ENCODE measurements at places on chromosomes 2 and 18.
A peak's percentile ranks its signal among the peaks of the same experiment; 100 is the strongest.

DNA sequence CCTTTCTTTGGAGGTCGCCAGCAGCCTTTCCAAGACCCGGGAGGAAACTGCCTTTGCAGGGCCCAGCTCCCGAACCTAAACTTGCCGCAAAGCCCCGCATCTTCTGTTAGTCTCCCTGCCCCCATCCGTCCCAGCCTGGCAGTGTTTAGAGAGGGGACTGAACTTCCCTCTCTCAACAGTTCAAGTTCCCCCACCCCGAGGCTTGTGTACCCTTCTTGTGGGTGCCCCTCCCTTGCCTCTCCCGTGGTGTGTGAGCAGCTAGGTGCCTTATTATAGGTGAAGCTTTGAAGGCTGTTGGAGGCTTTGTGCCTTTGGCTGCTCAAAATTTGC is 1.4 kb downstream of the LBH start:
- no peak for DNase-seq

GRCh38 chr2:155583674-155584195 is 748.8 kb downstream of the NR4A2 start:
- DNase-seq = no peak

DNA sequence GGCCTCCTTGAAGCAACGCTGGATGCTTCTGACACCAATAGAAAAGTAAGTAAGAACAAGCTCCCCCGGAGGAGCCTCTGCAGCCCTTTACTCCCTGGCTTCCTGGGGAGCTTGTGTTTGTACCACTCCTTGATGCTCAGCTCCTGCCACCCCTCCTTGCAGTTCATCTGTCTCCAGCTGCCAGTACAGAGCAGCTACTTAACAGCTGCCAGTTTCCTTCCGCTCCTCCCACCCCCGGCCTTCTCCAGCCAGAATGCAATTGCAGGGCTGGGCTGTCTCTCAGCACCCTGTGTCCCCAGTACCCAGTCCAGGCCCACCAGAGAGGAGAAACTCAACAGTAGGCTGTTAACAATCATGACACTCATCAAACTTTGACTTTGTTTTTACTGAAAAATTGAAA is 109.4 kb downstream of the AOX1 start:
- peak; percentile 40 for DNase-seq

- no peak for DNase-seq
Measured at GRCh38 chr2:108167699-108168098, 72.1 kb upstream of the SULT1C3 start.

DNA sequence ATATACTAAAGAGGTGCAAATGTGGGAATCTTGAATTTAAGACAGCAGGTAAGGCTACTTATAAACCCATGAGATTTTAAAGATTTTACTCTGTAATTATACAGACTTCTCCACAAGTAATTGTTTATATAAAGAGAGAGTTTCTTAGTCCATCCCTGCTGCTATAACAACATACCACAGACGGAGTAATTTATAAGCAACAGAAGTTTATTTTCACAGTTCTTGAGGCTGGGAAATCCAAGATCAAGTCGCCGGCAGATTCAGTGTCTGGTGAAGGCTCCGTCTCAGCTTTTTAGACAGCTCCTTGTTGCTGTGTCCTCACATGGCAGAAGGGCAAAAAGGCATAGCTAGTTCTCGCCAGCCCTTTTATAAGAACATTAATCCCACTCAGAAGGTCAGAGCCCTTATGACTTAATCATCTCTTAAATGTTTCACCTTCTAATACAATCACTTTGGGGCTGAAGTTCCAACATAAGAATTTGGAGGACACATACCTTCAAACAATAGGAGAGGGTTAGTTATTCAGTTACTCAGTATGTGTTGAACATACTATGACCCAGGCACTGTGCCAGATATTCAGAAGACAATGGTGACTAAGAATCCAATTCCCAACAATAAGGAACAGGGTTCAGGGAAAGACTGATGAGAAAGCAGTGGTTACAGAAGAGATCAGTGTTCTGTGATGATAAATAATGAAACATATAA is 466.0 kb downstream of the RIT2 start:
- no peak for DNase-seq

GRCh38 chr2:112699984-112700667 is 20.7 kb upstream of the NT5DC4 start:
- DNase-seq = no peak

GRCh38 chr2:239602290-239603282 is 201.8 kb upstream of the HDAC4 start:
- DNase-seq = no peak

- no peak for DNase-seq
Measured at GRCh38 chr2:763766-764525, 86.7 kb upstream of the TMEM18 start.

DNA sequence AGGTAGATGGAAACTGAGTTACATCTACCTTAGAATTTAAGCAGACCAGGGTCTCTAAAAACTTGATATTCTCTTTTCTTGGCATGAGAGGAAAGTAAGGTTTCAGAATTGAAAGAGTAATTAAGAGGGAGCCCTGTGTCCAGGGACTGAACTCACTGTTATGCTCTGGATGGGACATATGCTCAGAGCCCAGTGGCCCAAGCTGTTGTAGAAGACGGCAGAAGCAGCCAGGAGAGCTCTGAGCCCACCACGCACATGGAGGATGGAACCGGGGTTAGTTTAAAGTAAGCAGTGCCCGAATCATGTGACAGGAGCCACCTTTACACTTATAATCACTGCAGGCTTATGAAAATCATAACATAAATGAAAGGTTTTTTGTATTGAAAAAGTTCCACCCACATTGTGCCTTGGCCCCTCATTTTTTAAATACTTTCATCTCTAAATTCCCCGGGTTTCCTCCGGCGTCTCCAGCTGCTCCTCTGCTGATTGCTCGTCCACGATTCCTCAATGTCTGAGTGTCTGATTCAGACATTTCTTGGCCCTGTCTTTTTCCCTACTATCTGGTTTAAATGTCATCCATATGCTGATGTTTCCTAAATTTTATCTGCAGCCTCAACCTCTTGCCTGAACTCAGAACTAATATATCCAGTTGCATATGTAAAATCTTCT is 36.1 kb upstream of the SPTBN1 start:
- no peak for DNase-seq

GRCh38 chr2:169653636-169654035 is 40.6 kb downstream of the CFAP210 start:
- no peak for DNase-seq

DNA sequence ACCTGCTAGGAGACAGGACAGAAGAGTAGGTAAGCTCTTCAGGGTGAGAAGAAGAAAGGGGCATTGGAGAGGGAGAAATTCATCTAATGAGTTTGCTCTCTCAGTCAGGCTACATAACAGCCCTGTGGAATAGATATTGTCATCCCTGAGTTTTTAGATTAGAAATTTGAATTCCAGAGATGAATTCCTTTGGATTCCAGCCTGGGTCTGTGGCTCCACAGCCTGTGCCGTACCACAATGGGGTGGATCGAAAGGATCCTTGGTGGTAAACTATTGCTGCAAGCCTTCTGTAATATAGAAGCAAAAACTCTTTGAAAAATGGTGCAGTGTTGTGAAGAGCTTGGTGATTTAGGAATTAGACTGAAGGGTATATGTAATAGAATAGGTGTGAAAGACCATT is 21.0 kb downstream of the MYO1B start:
- no peak for DNase-seq

DNA sequence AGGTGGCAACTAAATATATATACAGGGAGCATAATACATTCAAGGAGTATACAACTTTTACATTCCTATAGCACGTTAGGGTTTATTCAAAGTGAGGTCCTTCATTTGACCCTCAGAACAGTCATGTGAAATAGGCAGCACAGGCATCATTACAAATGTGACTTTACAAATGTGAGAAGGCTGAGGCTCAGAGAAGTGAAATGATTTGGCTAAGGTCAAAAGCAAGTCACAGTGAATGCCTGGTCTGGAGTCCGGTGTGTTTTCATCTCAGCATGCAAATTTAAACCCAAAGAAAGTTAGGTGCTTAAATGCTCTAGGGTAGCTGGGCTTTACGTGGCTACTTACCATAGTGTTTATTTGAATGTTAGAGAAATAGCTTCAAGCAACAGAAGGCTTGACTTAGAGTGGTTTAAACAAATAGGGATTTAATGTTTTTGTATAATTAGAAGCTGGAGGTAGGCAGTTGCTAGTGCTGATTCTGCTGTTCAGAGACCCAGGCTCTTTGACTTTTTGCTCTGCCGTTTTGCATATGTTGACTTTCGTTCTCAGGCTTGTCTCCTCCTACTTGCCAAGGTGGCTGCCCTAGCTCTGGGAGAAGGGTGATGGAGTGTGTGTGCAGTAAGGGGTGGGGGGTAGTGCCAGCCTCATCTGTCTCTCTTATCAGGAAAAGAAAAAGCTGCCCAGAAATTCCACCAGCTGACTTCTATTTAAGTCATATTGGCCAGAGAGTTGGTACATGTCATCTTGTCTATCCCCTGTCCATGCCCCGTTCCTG is 89.2 kb downstream of the PLCL1 start:
- DNase-seq = no peak

GRCh38 chr2:8196316-8196715 is 485.5 kb upstream of the ID2 start:
- DNase-seq = no peak

DNA sequence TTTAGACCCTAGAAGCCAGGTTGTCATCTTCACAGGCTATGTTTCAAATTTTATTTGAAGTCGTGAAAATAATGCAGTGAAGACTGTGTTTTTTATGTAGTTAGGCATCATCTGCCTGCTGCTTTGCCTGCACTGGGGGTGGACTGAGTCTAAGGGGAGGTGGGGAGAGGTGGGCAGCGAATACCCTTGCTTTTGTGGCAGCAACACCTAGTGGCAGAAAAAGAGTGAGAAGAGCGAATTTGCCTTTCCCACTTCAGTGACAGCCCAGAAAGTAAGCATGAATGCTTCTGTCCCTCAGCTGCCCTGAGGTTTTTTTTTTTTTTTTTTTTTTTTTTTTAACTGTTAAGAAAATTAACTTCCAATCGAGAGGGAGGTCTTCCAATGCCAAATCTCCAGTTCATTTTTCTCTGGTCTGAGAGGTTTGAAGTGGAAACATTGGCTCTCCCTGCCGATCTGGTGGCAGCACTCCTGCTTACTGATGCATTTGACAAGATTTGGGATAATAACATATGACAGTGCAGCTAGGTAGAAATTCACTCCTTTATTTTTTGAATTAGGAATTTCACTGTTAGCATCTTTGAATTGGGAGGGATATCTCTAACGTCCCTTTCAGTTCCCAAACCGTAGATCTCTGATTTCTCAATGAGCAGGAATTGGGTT is 60.3 kb upstream of the LYPD6B start:
- peak; percentile 54 for DNase-seq

- DNase-seq = peak; percentile 40
Measured at GRCh38 chr2:68418419-68418818, 48.7 kb downstream of the FBXO48 start.

DNA sequence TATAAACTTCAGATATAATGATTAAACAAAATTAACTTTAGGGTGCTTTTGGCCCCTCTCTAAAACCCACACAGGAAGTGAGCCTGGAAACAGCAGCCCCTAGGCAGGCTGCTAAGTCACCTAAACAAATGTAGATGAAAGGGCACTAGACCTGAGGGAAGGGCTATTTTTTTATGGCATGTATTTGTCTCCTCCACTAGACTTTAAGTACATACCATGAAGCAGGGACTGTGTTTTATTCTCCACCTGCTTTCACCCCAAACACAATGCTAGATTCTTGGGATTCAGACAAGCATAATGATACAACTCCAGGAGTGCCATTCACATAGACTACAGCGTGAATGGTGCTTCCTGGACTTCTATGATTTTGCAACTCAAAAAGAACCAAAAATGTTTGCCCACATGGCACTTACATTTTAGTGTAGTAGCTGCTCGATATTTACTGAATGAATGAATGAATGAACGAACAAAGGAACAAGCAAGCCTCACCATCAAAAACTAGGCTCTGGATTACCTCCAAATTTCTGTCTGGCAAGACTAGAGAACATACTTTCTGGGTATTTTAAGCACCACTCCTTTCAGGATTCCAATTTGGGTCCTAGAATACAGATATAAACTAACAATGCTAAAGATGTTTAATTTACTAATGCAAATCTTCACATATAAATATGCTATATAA is 10.1 kb downstream of the ATAD2B start:
- no peak for DNase-seq

GRCh38 chr2:130849896-130850787 is 13.4 kb downstream of the ARHGEF4 start:
- no peak for DNase-seq

DNA sequence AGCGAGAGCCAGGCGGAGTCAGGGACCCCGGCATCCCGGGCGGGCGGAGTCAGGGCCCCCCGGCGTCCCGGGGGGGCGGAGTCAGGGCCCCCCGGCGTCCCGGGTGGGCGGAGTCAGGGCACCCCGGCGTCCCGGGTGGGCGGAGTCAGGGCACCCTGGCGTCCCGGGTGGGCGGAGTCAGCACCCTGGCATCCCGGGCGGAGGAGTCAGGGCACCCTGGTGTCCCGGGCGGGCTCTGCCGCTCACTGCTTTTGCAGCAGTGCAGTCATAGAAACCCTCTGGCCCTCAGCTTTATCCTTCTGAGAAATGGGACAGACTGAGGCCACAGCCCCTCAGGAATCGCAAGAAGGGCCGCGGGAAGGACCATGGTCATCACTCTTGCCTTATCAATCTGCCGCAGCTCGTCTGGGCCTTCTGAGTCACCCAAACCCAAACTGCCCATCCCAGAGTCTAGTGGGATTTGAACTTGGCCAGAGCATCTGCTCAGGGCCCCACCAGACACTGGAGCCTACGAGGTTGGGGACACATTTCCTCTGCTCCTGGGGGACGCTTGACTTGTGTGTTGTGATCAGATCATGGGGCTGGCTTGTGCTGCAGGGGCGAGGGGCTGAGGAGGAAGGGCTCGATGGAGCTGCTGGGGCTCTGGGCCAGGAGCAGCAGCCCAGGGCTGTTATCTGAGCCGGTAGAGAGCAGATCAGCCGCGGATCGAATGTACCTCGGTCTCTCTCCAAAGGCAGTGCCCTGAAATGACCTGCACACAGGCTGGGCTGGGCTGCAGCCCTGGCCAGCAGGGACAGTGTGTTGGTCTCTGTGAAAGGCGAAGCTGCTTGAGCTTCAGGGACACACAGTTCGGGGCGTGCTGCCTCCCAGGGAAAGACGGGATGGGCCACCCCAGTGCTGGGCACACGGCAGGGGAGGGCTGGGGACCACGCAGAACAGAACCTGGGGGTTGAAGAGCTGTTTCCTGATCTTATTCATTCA is 290.1 kb upstream of the HDAC4 start:
- DNase-seq = peak; percentile 47

DNA sequence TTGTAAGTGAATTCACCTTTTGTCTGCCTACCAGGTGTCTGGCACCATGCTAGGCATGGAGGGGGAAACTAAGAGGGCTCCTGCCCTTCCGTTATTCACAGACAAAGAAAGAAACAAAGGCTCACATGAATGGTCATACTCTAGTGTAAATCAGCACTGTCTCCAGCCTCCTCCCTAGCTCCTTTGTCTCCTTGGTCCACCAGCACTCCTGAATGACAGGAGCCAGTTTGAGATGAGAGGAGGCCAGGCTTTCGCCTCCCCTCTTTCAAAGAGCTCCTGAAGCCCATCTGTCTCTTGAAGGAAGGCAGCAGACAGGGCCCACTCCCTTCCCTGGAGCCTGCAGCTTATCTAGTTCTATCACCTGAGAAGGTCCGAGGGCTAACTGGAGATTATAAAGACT is 18.7 kb downstream of the SATB2 start:
- no peak for DNase-seq

Measured in Ammon's horn (tissue), 1 donor.